Activated CD8-positive, alpha-beta memory T cell treated with anti-CD3 and anti-CD28 coated beads for 1 hour (primary cell): ENCODE measurements at places on chromosomes 7 and 10.

DNA sequence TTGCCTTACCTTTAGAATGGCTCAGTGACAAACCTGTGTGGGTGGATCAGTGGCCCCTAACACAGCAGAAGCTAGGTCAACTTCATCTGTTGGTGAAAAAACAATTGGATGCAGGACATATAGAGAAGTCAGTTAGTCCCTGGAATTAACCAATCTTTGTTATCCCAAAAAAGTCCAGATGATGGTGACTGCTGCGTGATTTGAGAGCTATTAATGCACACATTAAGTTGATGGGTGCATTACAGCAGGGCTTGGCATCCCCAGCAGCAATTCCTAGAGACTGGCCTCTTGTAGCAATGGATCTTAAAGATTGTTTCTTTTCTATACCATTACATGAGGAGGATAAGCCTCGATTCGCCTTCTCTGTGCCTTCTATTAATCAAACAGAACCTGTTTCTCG lies 33.3 kb downstream of the OR13A1 start:
- DNase-seq = no peak

GRCh38 chr10:11195623-11196022 lies 178.0 kb downstream of the CELF2 start:
- no peak for DNase-seq

DNA sequence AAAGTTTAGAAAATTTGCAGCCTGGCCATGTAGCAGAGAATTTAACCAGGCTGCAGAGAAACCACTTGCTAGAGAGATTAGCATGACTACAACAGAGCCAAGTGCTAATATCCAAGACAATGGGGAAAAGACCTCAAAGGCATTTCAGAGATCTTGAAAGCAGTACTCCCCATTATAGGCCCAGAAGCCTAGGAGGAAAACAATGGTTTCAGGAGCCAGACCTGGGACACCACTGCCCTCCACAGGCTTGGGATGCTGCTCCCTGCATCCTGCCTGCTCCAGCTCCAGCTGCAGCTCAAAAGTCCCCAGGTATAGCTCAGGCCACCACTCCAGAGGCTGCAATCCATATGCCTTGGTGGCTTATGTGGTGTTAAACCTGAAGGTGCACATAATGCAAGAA lies 101.5 kb upstream of the TMEM72 start:
- DNase-seq = no peak

DNA sequence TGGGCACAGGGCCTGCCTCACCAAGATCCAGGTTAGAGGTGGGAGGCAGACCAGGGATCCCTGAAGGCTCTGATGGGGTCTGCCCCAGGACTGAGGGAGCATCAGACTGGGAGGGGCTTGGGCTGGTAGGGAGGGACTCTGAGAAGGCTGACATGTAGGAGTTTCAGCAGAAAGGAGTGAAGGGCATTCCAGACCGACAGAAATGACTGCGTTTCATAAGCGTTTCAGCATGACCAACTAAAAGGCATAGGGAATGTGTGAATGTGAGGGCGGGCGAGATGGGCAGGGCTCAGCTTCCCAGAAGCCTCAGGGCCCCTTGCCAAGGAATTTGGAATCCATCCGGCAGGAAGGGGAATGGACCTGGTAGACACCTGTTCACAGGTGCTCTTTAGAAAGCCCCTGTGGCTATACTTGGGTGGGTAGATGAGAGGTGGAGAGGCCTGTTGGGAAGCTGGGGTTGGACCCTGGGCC lies 24.9 kb upstream of the SLC29A3 start:
- DNase-seq = no peak

DNA sequence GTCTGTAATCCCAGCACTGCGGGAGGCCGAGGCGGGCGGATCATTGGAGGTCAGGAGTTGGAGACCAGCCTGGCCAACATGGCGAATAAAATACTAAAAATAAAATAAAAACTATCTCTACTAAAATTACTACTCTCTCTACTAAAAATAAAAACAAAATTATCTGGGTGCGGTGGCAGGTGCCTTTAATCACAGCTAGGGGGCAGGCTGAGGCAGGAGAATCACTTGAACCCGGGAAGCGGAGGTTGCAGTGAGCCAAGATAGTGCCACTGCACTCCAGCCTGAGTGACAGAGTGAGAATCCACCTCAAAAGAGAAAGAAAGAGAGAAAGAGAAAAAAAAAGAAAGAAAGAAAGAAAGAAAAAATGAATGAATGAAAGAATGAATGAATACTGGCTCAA lies 351.4 kb downstream of the ELMO1 start:
- no peak for DNase-seq

DNA sequence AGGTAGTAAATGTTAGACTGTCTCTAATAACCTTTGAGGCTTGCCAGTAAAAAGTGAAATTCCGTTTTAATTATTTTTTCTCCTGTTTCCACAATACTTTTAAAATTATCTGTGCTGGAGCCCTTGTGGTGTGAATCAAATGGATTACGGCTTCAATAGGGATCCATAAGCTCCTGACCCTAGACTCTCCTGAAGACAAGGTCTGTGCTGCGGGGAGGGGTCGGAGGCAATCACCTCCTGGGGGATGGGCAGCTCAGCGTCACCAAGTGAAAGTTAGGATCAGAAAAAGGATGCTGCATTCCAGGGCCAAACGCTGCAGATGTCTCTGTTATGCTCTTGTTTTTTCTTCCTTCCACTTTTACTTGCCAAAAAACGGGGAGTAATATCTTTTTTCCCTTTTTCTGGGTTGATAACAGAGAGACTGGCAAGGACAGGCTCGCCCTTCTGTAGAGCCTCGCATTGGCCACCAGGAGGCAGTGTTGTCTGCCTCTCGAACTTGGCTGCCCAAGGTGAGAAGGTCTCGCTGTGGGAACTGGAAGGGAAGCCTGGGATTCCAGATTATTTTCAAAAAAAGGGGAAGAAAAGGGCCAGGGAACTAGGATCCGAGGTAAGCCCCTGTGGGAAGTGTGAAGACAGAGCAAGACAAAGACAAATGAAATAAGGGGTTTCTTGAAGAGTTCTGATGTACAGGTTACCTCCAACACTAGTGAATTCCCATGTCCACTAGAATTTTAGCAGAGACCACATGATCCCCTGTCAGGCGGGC lies 621.9 kb downstream of the ACTR3B start:
- DNase-seq = no peak

- DNase-seq = no peak
These were observed 10.3 kb upstream of the LHFPL3 start for GRCh38 chr7:104317948-104318629.

DNA sequence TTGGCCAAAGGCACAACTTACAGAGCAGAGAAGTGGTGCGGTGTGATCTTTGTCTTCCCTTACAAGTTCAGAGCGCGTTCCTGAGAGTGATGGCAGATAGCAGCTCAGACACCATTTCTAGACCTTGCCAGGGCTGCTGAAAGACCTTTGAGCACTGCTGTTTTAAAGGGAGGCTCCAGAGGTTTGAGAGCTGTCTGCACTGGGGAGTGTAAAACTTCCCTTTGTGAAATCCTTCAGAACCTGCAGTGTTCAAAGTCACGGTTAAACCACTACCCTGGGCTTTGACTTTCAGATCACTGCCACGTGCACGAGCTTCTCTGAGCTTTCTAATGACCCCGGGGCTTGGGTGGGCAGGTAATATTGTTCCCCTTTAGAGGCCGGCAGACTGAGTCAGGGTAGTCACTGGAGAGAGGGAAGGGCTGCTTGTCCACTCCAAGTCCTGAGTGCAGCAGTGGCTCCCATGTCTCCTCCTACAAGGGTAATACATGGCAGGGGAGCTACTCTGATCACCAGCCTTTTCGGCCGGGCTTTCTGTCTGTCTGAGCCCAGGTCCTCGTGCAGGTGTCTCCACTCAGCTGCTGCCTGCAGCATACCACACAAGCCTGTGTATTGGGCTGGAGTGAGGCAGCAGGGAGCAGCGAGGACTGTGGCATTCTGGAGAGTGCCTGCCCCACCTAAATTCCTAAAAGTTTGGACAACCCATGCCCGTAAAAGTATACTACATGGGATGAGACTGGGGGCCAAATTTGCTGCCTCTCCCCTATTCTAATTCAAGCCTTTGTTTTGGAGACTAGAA lies 63.3 kb downstream of the ZMIZ1 start:
- no peak for DNase-seq

GRCh38 chr10:34112171-34112782 lies 702.8 kb downstream of the PARD3 start:
- DNase-seq = no peak

DNA sequence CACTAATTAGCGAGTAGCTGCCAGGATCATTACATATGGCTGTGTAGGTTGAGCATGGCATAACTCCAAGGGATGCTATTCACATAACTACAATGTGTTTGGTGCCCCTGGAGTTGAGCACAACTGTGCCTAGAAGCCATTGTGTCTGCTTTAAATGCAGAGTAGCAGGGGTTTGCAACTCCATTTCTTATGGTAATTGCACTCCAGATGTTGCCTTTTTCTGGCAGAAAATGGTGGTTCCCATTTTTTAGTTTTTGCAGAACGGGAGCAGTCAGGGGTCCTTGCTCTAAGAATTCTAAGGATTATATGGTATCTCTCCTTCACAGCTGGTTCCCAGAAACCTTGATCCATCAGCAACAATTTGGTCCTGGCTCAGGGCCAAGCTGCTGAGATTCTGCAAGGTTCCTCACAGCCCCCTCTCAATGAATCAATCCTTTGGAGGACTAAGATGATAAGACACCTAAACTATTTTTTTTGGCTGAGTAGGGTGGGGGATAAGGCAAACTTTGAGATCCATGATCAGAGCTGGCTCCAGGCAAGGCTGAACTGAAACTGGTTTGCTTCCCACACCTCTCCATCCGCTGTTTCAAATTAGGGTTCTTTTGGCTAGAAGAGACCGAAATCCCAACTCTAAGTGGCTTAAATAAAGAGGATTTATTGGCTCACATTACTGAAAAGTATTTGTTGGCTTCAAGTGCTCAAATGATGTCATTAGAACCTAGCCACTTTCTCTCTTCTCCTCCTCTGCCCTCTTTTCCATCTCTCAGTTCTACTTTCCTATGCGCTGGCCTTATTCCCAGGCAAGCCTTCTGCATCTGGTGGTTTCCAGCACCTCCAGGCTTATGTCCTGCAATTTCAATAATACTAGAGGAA lies 97.5 kb upstream of the CCDC6 start:
- DNase-seq = no peak

- no peak for DNase-seq
These were observed 96.8 kb downstream of the CYTH3 start for GRCh38 chr7:6175645-6176044.

DNA sequence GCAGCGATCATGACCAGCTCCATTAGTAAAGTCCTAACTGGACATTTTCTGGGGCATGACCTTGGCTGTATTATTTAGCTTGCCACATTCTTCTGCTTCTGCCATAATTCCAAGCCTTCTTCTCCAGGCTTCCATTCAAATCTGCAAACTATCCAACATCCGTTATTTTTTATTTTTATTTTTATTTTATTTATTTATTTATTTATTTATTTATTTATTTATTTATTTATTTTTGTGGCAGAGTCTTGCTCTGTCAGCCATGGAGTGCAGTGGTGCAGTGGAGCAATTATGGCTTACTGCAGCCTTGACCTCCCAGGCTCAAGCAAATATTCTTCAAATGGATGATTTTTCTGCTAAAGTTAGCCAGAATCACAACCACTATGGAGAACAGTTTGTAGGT lies 187.2 kb upstream of the CDK1 start:
- DNase-seq = no peak

GRCh38 chr7:129047761-129048160 lies 7.2 kb downstream of the TNPO3 start:
- DNase-seq = no peak

DNA sequence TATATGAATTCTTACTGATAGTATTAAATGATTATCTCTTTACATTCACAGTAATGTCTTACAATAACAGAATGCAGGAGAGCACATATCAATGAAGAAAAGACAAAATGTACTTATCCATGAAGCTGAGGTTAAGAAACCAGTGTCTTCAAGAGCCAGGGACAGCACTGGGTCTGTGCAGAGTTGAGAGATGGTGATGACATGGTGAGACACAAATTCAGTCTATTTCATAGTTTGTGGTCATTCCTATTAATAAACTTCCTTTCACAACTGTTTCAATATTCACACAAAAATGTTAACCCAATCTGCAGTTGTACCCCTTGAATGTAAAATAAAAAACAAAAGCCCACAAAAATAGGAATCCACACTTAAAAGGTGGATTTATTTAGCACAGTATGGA lies 5.3 kb upstream of the MAGI2 start:
- DNase-seq = no peak

DNA sequence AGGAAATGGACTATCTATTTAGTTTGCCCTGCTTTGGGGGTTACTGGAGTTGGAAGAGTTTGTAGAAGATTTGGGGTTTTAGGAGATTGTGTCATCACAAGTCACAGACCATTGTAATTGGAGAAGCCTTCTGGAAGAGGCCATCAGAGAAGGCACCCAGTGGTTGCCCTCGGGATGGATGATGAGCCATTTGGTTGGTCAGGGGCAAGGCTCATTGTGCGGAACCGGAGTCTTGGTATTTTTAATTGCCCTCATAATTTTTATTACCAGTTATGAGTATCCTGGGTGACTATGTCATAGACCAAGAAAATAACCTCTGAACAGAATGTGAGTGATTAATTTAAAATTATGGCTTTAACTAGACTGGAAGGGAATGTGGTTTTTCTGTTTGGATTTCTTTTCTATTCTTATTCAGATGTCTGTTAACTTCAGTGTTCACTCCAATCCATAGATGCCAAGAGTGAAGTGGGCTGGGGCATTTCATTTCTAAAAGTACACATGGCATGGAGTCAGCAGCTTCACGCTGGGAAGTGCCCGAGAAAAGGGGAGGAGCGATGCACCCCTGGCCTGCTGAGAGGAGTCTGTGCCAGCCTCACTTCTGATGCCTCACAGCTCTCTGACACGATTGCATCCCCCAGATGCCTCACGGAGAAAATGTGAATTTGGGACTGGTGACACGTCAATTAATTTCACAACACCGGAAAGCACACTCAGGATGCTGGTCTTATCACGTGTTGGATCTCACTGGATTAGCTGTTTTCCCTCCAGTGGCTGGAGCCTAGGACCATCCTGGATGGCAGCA lies 225.6 kb upstream of the IGFBP3 start:
- no peak for DNase-seq

DNA sequence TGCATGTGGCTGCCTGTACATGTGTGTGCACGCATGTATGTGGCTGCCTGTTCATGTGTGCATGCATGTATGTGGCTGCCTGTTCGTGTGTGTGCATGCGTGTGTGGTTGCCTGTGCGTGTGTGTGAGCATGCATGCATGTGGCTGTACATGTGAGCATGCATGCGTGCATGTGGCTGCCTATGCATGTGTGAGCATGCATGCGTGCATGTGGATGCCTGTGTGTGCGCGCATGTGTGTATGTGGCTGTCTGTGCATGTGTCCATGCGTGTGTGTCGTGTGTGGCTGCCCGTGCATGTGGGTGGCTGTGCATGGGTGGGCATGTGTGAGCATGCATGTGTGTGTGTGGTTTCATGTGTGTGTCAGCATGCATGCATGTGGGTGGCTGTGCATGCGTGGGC lies 218.3 kb downstream of the ELFN1 start:
- no peak for DNase-seq

- DNase-seq = no peak
These were observed 43.4 kb downstream of the TMEM130 start for GRCh38 chr7:98826387-98826786.
